ENCODE measurements at places on chromosomes 5 and 9.

DNA sequence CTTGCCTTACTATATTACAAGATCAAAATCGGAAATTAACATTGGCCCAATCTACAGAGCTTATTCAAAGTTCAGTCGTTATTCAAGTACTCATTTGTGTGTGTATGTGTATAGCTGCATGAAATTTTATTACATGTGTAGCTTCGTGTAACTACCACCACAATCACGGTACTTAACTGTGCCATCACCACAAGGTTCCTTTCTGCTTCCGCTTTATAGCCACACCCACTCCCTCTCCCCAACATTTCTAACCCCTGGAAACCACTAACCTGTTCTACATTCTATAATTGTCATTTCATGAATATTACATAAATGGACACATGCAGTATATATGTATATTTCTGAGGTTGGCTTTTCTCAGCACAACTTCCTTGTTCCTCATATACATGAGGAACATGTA, 4.0 kb upstream of the TEX48 start:
- peak; percentile 26 for DNase-seq

GRCh38 chr5:14768508-14769365, 102.8 kb downstream of the ANKH start:
- DNase-seq, result no peak

DNA sequence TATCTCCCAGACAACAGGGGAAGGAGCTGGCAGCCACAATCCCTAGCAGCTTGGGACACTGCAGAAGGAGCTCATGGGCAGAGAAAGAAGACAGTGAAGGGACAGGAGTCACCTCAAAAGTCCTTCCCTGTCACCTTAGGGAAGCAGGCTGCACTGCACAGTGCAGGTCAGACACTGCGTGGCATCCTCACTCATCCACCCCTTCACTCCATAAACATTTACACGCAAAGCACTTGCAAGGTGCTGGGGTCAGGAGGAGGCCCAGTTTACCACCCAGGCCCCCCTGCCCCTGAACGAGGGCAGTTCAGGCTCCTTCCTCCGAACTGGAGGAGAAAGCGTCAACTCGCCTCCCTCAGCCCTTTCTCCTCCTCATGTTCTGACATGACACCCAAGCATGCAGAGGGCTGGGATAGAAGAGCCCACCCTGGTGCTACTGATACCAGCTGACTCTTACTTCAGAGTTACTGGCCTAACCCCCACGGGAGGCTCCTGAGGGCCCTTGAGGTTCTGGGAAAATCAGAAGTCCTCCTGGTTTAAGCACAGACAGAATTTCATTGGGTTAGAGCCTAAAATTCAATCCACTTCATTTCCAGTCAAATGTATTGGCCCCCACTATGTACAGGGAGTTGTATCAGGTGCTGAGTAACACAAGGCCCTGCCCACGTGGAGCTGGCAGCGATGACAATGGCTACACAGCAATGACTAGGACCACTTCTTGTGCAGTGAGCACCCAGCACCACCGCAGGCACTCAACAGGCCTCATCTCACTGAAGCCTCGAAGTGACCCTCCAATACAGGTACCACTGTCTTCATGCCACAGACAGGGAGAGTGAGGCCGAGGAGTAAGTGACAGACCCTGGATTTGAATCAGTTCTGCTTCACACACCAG, 70.4 kb downstream of the RAPGEF1 start:
- DNase-seq, result peak; percentile 43

GRCh38 chr9:90054810-90055209, 450.0 kb downstream of the GADD45G start:
- no peak for DNase-seq

DNA sequence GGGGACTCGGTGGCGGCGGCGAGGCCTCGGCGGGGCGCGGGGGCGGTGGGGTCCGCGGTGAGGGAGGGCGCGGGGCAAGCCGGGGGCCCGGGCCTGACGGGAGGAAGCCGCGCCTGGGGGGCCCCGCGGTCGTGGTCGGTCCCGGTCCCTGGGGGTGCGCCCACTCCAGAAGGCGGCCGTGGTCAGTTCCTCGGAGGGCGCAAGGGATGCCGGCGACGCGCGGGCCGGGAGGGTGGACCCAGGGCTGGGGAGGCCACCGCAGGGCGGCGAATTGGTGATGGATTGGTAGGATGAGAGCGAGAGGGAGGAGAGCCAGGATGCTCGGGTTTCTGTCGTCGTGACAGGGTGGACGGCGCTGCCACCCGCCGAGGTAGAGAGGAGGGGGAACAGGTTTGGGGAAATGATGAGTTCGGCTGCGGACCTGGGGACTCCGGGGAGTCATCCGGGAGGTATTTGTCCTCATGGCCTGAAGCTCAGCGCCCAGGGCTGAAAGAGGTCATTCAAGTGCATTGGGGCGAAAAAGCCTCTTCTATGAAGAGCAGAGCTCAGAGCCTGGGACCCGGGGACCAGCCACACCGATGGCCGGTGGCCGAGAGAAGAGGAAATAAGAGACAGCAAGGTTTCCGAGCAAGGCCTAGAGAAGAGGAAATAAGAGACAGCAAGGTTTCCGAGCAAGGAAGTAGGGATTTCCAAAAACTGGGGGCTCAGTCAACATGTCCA, 557 bp downstream of the GNG10 start:
- DNase-seq, result no peak

GRCh38 chr5:34687269-34688011, 31.3 kb downstream of the RAI14 start:
- no peak for DNase-seq

DNA sequence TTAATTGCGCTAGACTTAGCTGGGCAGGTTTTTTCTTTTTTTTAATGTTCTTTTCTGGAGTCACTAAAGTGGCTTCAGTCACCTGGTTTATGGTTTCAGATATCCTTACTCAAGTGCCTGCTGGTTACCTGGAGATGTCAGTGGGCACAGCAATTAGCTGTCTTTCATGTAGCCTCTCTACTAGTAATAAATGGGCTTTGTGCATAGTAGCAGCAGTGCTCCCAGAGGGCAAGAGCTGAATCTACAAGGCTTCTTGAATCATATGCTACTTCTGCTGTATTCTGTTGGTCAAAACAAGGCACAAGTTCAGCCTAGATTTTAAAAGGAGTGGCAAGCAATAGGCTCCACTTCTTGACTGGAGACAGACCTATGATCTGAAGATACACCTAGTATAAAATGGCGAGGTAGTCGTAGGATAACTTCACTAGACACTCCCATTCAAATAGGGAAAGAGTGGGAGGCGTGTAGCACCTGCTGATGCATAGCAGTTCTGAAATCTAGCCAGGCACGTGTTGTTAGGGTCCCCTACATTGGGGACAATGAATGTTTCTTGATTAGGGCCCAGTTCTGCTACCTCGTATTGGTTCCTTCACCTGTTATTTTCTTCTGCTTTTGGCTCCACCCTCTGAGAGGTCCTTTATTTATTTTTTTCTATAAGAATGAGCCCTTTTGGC, 7.0 kb downstream of the SCAMP1 start:
- DNase-seq, result no peak

DNA sequence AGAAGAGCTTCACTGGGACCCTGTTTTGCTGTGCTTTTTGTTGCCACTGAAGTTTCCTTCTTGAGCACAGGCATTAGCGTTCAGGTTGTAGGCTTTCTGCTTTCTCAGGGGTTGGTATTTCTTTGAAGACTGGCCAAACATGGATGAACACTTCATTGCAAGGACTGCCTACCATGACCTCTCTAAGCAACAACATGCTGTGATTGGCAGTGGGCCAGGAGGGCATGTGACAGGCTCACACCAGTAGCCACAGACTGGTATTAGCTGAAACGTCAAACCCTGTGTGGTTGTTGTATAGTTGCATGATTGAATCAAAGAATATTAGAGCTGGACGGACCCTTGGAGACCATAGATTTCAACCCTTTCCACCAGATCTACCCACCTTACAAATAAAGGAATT, 20.0 kb upstream of the MLANA start:
- no peak for DNase-seq

GRCh38 chr9:91710158-91710557, 239.9 kb downstream of the ROR2 start:
- DNase-seq, result no peak

- DNase-seq, result no peak
These were observed 381.2 kb upstream of the RORB start for GRCh38 chr9:74115976-74116375.

DNA sequence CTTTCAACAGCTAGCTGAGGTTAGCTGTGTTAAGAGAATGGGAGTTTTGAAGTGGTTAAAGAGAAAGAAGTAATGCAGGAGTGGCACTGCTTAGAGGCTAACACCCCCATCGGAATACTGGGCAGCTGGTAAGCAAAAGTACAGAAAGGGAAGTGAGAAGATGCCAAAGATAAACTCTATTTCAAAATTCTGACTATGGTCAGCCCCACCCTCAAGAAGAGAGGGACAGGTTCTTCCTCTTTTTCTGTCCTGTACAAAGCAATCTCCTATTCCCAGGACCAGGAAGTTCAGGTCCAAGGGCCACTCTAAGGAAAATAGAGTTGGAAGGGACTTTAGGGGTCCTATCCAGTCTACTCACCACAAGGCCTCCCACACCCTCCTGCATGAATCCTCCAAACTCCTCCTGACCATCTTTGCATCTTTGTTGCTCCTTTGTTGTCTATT, 45.9 kb upstream of the JAK2 start:
- DNase-seq, result peak; percentile 17

DNA sequence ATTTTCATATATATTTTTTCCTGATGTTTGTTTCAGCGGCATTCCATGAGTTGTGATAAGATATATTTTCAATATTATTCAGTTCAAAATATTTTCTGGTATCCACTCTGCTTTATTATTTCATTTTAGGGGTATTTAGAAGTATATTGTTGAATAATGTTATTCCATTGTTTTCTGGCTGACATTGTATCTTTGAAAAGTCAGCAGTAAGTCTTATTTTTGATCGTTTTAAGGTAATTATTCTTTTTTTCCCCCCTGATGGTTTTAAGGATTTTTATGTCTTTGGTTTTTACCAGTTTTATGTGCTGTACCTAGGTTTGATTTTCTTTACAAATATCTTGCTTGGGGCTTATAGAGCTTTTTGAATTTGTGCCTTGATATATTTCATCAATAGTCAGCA, 6.6 kb upstream of the GLRA1 start:
- DNase-seq, result no peak

- no peak for DNase-seq
These were observed 206.2 kb downstream of the HSPA4 start for GRCh38 chr5:133257977-133258376.

DNA sequence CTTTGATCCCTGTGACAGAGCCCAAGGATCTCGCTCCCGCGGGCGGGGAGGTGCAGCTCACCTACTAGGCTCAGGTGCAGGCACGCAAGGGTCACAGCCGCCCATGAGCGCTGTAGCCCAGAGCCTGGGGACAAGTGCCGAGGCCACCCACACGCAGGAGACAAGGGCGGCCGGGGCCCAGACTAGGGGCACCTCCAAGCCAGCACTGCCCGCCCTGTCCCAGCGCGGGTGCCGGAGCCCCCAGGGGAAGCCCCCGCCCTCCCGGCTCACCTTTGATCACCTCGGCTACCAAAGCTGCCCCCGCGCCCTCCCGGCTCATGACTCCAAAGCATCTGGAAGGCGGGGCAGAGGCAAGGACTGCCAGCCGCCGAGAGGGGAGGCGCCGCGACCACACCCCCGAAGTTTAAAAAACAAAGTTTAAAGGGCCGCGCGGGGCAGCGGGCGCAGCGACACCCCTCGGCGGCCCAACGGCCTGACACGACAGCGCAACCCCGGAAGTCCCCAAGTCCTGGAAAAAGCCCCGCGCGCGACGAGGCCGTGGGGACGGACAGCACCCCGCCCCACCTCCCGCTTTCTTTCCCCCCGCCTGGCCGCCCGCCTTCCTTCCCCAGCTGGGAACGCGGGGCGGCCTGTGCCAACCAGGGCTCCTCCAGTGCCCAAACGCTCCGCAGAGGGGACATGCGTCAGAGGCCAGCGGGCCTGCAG, 53.0 kb downstream of the CDC14B start:
- DNase-seq, result peak; percentile 57

GRCh38 chr5:169421677-169422076, 120.7 kb upstream of the SLIT3 start:
- no peak for DNase-seq

DNA sequence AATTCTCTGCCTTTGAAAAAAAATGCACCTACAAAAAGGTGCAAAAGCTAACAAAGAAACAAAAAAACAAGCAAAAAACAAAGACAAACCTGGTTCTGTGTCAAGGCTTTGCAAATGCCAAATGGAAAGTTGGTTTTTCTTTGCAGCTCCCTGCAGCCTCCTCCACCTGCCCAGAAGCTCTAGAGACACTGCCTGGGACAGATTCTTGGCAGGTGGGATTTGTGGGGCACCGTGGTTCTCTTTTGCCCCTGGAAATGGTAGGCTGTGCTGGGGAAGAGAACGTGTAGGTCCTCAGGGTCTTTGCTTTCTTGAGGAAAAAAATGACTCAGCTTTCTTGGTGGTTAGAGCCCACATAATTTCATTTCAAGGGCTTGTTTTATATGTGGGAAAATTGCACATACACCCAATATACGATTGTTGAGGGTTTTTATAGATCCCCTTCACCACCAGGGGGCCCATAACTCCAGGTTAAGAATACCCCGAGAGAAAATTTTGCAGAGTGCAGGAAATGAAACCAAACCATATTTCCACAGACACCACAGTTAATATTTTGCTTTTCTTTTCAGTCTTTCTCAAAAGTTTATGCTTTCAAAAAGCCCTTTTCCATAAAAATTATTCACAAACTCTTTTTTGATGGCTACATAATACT, 58.7 kb downstream of the NXNL2 start:
- DNase-seq, result peak; percentile 65

DNA sequence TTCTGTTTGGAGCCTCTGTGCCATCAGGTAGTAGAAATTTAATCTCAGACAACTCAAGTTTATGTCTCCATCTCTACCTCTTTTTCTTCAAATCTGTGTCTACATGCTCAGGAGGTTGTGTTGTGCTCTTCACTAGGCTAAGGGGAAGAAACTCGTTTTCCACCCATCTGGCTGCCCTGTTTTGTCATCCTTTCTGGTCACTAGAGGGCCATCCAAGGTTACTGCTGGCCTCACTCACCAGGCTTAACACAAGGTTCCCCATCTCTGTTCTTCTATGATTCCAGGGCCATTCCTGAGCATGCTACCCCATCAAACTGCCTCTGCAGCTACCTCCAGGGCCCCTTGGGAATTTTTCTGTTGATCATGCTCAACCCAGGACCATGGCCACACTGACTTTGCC, 213.3 kb upstream of the FBXL7 start:
- DNase-seq, result no peak

GRCh38 chr5:92562065-92562464, 1019.0 kb downstream of the NR2F1-AS1 start:
- DNase-seq, result no peak

DNA sequence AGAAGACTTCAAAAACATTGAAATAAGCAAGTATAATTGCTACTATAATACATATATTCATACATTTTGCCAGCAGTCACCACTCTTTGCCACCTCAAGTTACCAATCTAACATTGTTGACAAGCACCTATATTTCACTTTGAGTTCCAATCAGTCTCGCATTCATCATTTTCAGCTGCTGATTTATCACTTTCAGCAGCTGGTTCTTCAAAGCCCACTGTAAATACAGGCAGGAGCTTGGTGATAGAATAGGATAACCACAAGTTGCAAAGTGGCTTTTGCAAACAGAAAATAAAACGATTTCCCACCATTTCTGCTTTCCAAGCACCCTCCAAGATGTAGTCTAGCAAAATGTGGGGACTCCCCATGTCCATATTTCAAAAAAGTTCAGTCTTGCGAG, 114.2 kb upstream of the ITGA1 start:
- no peak for DNase-seq

Data from CD8-positive, alpha-beta T cell (primary cell).